ENCODE measurements at places on chromosomes 1 and 21.

DNA sequence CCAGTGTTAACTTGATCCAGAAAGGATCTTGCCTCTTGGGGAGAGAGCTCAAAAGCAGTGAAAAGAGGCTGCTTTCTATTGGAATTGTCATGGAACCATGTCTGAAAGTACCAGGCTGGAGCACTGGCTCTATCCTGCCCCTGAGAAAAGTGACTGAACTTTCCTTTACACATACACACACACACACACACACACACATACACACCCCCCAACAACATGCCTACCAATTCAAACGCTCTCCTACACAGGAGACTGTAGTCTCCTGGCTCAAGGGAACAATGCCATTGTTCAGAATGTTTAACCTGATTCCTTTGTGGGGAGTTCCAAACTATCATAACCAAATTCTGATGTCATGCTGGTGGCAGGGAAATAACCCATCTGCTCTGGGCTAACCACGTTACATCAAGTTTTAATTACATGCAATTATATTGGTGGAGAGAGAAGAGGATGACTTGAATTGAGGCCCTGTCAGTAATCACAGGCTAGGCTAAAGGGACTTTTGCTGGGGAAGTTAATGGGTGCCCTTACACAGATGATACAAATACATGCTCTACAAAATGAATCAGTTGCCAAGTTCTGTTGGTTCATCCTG is 52.3 kb upstream of the DUSP10 start:
- DNase-seq: peak; percentile 42

GRCh38 chr1:231885209-231885854 is 258.7 kb downstream of the DISC1 start:
- DNase-seq: no peak

- DNase-seq: no peak
Observed at GRCh38 chr1:239428120-239428710, 41.8 kb downstream of the CHRM3 start.

GRCh38 chr1:201883786-201884185 is 4.9 kb upstream of the SHISA4 start:
- no peak for DNase-seq

GRCh38 chr1:199742547-199742946 is 285.0 kb upstream of the NR5A2 start:
- DNase-seq: no peak

GRCh38 chr1:185987611-185988321 is 253.6 kb downstream of the HMCN1 start:
- no peak for DNase-seq

DNA sequence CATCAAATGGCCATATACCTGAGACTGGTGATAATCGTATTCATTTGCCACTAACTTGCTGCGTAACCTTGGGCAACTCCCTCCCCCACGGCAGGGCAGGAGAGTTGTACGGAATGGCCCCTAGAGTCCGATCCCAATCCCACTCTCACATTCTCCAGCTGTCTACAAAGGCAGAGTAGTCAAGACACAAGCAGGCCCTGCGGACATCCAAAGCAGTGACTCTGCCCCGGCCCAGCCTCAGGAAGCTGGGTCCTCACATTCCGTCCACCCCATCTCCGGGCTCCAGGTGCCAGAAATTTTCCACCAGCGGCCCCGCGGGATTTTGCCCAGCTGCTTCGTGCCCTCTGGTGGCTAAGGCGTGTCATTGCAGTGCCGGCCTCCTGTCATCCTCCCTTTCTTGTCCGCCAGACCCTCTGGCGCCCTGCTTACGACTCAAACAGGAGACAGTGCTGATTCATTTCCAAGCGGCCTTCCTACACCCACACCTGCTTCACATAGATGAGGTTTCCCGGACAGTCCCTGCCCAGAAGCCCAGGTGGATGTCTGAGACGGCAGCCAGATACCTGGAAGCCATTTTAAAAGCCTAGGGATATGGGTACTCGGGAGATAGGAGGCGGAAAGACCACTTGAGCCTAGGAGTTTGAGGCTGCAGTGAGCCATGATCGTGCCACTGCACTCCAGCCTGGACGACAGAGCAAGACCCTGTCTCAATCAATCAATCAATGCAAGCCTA is 2.9 kb upstream of the S100A2 start:
- DNase-seq: peak; percentile 80

- peak; percentile 14 for DNase-seq
Observed at GRCh38 chr1:85148524-85149250, 52.1 kb downstream of the SYDE2 start.

DNA sequence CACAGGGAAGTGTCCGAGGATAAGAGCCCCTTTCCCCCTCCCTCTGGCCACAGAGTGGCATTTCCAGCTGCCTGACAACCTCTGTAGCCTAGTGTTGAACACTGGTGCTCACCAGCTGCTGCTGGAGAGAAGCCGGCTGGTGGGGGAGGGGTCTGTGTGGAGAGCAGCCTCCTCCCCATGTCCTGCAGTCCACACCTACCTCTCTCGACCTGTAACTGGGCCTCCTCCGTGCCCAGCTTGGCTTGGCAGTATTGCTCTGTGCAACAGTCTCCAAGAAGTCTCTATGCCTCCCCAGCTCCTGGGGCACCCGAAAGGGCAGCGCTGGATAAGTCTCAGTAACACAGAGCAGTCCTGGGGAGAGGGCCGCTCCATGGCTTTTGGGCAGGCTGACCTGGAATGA is 17.0 kb downstream of the PAPPA2 start:
- DNase-seq: no peak

GRCh38 chr1:235067396-235068157 is 61.1 kb downstream of the TOMM20 start:
- no peak for DNase-seq

DNA sequence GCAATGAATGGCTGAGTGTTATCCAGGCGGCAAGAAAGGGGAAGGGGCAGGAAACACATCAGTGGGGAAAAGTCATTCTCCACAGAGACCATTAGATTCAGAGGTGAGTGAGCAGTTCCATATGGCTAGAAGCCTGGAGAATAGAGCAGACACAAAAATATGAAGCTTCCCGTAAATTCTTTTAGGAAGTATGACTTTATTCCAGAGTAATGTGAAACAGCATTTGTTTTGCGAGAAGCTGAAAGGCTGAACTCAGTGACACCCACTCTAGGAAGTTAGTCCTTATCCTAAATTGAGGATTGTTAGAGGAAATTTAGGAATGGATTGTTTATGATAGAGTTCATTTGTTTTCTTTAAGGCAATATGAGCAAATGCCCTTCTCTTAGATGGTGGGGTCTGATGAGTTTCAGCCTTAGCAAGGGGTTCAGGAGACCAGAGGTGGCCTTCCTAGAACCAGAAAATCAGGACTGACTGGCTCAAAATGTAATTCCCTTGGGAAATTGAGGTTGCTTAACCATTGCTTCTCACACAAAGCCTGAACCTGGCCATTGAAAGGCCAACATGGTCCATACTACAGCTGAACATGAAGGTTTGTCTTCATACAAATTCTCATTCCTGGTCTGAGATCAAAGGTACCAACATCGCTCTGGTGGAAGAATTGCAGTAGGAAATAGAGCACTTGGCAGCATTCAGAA is 167.5 kb downstream of the TPR start:
- DNase-seq: no peak

DNA sequence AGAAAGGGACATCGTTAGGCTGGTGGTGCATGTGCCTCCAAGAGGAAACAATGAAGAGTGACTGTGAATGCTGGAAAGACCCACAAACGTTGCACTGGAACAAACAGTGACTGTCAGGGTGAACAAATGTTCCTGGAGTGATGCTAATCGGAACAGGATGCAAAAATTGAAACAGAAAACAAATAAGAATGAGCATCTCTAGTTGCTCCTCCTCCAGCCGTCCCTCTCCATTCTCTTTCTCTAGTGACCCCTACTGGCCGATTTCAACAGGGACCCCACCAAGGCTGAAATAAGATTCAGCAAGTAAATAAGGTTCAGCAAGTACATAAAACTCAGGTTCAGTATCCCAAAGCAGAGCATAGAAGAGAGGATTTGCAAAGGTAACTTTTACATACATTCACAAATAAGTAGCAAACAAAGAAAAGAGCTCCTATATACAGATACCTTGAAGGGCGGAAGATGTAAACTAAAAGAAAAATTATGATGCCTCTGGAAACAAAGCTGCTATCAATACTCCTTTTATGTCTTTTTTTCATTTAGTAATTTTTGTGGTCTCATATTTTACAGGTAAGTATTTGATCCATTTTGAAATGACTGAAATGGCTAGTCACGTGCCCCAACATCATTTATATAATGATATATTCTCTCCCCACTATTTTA is 836.1 kb upstream of the ADAMTS5 start:
- peak; percentile 9 for DNase-seq

- no peak for DNase-seq
Observed at GRCh38 chr21:28548291-28548690, 444.4 kb downstream of the LTN1 start.

Measured in activated naive CD8-positive, alpha-beta T cell treated with anti-CD3 and anti-CD28 coated beads for 36 hours (primary cell).